Midbrain (tissue), 1 donor: ENCODE measurements at places on chromosomes 16 and 17.

DNA sequence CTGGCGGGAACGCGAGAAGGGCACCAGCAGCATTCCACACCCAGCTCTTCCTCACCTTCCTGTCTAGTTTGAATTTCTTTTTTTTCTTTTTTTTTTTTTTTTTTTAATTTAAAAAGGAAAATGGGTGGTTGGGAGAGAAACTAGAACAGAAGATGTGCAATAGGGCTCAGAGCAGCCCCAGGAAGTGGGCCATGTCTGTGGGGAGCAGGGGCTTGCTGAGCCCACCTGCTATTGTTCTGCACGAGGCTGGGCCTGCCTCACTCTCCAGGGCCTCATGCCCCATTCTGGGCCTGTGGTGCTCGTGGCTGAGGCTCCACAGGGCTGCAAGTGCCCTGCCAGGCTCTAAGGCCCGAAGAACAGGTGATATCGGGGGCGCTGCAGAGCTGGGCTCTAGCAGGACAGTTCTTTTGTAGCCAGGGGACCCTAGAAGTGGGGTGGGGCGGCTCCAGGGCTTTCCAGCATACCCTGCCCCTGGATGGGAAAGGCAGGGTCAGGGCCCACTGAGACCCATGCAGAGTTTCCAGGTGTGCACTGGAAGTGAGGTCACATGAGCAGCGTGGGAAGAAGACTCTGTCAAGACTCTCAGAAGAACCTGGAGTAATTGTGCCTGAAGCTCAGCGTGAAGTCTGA lies 12.4 kb downstream of the MRPL27 start:
- DNase-seq = no peak

GRCh38 chr17:49971848-49972485 lies 3.0 kb downstream of the DLX4 start:
- no peak for DNase-seq

DNA sequence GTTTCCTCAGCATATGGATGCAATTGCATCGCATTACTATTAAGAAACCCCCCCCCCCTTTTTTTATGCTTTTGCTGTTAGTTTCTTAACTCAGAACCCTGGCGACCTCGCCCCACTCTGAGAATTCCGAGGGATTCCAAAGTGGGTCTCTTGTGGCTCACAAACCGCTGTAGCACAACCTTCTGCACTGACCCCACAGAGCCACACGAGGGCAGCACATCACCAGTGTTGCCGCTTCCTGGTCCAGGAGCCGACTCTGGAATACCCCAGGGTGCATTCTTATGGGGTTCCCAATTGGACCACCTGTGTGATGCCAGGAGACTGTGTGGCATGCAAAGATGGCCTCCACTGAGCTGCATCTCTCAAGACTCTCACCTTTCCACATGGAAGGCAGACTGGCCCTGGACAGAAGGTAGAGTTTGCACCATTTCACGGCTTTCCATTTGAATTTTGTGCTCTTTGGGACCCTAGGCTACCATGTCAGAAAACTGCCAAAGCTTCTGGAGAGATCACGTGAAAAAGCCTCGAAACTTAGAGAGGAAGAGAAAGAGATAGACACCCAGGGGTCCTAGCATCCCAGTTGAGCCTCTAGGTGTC lies 432.7 kb upstream of the ASIC2 start:
- peak; percentile 25 for DNase-seq

- no peak for DNase-seq
Observed at GRCh38 chr17:65584604-65585521, 23.4 kb upstream of the AXIN2 start.

- DNase-seq = no peak
Observed at GRCh38 chr16:81816793-81817210, 37.7 kb downstream of the PLCG2 start.

DNA sequence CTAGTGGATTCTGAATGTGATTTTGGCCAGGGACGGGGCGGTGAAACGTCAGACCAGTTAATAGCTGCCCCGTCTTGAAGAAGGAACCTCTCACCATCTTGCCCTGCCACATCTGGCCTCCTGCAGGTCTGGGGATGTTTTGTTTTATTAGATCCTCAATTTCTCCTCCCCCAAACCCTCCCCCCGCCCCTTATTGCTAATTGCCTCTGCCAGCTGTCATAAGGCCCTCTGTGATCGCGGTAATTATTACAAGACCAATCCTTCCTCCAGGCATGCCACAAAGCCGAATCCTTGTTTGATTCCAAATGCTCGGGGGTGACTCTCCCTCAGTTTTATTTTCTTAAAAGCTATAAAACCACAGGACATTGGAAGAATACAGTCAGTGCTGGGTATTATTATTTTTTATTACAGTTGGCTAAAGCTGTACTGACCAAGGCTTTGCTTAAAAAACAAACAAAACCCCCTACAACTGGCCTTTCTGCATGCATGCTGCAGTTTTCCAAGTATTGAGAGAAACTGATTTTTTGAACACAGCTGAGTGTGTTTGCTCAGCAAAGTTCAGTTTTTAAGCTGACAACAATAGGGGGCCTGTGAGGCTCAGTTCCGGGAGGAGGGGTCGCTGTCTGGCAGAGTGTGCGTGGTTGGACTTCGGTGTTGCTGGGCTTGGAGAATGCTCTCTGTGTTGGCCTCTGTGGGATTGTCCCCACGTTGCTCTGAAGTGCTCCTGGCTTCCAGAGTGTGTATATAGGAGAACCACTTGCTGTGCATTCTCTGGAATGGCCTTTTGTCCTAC lies 1.7 kb downstream of the KSR1 start:
- DNase-seq = peak; percentile 28

DNA sequence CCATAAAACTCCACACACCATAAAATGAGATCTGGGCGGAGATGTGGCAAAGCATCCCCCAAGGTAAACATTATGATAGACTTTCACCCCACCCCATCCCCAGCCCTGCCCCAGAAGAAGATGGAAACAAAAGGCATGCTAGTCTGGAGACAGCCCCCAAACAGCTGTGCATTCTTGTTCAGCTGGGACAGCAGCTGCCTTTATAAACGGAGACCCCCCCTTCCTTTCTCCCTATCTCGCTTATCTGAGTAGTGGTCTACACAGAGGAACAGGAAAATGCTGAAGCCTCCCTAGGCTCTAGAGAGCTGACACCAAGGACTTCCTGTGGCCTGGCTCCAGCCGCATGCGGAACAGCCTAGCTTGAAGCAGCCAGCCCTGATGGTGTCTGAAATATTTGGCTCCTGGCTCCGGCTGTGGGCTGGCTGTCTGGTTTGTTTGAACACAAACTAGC lies 190.3 kb upstream of the ANKFN1 start:
- DNase-seq = no peak

GRCh38 chr17:49694847-49695697 lies 12.7 kb downstream of the SLC35B1 start:
- DNase-seq = no peak

DNA sequence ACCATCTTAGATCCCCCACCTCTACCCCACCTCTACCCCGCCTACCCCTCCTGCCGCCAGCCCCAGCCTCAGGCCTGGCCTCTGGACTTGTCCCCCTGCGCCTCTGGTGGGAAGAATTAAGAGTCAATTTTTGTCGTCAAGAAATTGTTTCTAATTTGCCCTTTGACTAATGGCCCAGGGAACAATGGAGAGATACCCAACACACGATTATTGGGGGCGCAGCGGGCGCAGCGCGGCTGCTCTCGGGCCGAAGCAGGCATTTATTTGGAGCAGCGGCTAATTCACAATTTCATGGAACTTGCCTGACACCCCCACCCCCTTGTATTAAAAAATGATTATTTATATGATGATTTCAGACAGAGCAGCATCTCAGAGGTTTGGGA lies 4.4 kb upstream of the BAHCC1 start:
- DNase-seq = no peak

DNA sequence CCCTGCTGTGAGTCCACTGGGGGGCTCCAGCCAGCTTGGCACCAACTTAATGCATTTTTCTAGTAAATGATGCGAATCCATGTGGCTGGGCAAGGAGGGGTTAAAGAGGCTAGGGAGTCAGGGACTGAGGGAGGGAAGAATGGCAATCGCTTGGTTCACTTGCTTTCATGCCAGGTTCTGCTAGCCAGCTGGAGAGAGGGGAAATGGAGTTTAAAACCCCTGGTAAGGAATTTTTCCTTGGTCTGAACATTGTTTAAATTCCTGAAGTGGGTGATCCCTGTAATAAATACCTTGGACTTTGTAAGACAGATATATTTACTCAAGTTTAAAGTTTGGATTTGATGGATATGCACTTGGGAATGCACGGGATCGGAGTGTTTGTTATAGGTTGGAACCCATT lies 22.8 kb downstream of the ANKFN1 start:
- DNase-seq = no peak

DNA sequence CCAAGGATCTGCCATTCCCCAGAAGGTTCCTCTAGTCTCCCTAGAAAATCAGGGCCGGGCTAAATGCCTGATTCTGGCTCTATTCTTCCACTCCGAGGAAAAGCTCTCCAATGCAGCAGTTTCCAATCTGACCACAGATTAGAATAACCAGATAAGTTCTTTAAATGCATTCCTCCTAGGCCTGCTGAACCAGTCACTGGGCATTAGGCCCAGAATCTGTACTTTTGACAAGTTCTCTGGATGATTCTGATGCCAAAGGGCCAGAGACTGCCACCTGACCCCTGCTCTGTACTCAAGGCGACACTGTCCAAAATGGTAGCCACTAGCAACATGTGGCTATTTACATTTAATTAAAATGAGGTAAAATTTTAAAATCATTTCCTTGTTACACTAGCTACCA lies 22.3 kb downstream of the MAP3K14 start:
- DNase-seq = peak; percentile 29

DNA sequence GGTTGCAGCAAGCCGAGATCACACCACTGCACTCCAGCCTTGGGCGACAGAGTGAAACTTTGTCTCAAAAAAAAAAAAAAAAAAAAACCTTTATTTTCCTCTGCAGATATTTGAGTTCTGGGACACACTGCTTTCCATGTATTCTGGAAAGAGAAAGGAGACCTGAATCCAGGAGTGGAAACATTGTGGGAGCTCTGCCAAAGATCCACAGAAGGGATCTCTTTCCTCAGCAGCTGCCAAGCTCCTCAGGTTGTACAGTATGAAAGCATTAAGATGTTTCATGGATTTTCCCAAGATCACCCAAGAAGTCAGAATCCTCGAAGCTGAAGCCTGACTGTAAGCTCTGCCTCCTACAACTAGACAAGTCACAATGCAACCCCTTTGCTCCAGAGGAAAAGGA lies 13.5 kb downstream of the NPRL3 start:
- no peak for DNase-seq

DNA sequence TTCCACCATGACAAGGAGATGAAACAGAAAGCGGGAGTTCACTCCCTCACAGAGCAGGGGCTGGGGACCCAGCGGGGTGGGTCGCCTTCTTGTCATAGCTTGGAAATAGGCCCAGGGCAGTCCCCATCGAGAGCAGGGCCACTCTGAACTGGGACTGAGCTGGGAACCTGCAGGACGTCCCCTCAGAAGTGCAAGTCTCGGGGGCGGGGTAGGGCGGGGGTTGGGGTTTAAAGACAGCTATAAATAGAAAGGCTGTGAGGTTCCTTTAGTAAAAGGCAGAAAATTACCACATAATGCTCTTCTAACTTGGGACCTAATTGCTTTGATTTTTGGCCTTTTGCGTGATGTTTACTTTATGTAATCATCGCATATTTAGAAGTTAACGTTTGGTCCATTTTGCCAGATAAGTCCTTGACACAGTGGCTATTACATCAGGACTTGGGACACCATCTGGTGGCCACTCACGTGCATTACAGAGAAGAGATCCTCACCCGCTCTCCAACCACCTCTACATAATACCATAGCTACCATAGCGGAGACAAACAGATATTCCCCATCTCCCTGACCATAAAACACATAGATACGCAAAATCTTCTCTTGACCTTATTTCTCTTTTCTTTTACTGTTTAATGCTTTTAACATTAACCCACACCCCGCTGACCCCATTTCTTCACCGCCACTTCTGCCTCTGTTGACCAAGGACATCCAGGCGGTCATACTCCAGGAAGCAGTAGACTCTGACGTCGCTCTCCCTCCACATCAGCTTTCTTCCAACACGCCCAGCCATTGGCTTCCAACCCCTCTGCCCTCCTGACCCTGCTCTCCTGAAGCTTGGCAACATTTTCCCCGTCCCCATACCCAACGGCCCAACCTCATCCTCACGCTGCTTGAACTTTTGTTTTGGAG lies 27.5 kb upstream of the PIK3R6 start:
- DNase-seq = peak; percentile 41

DNA sequence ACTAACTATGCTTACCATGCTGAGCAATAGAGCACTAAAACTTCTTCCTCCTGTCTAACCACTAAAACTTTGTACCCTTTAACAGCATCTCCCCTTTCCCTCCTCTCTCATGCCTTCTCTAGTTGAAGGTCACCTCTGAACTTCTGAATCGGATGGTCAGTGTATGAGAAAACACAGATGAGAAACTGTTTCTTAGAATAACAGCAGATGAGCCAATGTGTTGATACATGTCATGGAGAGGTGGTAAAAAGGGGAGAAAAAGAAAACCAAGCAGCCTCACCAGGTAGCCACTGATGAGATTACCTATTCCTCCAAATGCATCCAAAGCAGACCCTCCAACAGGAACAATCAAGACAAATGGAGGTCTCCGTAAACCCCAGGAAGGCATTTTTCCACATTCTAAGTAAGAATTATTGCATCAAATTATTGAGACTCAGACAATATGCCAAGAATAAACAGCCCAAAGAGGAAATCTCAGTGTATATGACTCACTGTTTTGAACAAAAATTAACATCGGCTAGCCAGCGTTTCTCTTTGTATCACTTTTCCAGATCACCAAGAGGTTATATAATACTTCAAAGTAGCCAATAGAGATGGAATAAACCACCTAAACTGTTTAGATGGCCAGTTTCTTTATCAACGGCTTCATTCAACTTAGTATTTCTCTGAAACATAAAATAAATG lies 793.3 kb upstream of the SOX9 start:
- no peak for DNase-seq

GRCh38 chr16:3458278-3458851 lies 14.9 kb downstream of the NAA60 start:
- DNase-seq = peak; percentile 22

DNA sequence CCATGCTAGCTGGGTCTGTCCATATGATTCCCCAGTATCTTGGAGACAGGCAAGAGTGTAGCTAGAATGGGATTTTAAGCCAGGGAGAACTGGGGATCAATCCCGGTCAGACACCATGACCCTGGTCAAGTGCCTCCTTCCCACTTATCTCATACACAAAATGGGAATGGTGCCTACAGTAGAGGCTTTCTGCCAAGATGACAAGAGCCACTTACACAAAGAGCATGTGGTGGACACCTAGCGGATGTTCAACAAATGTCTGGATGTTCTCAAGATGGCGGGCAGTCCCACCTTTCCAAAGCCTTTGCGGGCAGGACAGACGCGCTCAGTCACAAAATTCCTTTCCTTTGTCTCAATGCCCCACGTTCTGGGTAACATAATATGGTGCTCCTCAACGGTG lies 57.3 kb downstream of the MAF start:
- no peak for DNase-seq

DNA sequence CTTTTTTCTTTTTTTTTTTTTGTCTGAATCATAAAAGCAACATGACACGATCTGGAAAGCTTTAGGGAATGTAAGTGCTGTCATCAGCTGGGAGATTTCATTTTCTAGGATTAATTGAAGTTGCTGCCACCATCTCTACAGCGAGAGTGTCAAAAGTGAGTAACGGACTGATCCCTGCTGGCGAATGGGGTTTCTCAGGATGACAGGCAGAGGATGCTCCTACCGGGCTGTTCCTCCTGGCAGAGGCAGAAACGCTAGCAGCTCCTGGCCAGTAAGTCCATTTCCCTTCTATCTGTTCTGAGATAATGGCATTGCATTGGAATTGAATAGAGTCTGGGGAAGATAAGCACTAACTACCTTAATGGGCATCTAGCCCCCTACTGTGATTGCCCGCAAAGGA lies 80.5 kb upstream of the KIFC3 start:
- DNase-seq = no peak
